ENCODE measurements at places on chromosomes 6 and 20. TPM values are rescaled to one million over a fixed set of nuclear protein-coding genes. Genes with fewer than 3 reads are reported as not detected.

DNA sequence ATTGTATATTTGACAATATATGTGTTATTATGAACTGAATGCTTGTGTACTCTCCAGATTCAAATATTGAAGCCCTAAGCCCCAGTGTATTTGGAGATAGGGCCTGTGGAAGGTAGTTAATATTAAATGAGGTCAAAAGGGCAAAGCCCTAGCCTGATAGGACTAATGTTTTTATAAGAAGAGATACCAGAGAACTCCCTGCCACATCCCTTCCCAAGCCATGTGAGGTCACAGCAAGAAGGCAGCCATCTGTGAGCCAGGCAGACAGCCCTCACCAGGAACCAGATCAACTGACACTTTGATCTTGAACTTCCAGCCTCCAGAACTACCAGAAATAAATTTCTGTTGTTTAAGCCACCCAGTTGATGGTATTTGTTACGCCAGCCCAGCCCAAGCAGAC, 36.4 kb upstream of the FBXL4 start:
- H3K27ac ChIP-seq, result no peak overlapping the region
- DNase-seq, result no peak

GRCh38 chr6:23456396-23456795, 669.6 kb upstream of the NRSN1 start:
- H3K27me3 ChIP-seq, result no peaks in the 10 kb centered on the region
- H3K4me3 ChIP-seq, result no peak overlapping the region
- no peak overlapping the region for H3K27ac ChIP-seq
- peaks cover 5% of the 10 kb centered on the region for H3K4me1 ChIP-seq
- H3K36me3 ChIP-seq, result no peaks in the 10 kb centered on the region

DNA sequence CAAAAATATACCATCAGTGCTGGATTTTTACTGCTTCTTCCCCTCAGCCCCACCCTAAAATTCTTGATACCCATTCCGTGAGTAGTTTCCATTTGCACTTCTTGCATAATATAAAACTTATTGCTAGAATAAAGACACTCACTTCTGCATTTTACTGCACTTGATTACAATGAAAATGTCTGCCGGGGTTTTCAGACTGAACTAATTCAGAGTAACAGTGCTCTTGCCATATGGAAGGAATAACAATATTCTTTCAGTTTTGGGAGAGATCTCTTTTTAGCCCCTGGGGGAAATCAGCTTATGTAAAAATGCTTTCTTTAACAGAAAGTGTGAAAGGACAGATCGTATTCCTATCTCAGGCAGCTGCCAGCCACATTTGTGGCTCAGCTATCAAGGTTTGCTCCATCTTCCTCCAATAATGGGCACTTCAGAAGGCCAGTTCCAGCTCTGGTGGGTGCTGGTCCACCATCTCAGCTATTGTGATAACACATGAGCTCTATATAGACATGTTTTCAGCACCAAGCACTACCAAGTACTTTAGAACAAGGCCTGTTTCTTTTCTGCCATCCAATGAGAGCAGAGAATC, 8.9 kb downstream of the SMLR1 start:
- H3K4me1 ChIP-seq, result peaks cover 4% of the 10 kb centered on the region
- H3K27ac ChIP-seq, result no peak overlapping the region
- no peaks in the 10 kb centered on the region for H3K27me3 ChIP-seq
- no peak overlapping the region for H3K4me3 ChIP-seq

DNA sequence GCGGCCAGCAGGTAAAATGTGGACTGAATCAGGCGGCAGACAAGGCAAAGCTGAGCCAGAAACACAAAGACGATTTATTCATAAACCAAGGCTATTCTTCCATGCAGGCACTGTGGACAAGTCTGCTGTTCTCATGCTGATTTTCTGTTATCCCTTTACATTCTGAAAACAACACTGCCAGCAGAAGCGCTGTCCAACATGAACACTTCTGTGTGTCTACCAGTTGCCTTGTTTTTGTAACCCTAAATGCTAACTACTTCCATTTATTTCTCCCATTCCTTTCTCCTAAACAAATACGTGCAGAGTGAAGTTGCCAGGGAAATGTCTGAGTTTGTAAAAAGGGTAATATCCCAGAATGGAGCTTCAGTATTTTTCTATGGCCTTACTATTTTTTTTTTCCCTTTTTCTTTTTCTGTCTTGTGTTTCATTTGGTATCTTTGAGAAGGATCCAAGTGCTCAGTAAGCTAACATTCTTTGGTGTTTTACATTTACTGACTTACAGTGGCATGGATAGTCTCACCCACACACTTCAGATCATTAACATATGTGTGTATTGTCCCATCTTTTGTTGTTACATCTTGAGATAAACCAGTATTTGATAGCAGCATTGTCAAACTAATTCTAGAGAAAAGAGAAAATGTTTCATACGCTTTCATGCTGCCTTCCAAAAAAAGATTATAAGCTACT, 1308.9 kb upstream of the MAP3K7 start:
- no peak overlapping the region for H3K4me3 ChIP-seq
- H3K36me3 ChIP-seq, result no peaks in the 10 kb centered on the region
- peaks cover 8% of the 10 kb centered on the region for H3K4me1 ChIP-seq
- DNase-seq, result no peak
- H3K27me3 ChIP-seq, result no peaks in the 10 kb centered on the region

DNA sequence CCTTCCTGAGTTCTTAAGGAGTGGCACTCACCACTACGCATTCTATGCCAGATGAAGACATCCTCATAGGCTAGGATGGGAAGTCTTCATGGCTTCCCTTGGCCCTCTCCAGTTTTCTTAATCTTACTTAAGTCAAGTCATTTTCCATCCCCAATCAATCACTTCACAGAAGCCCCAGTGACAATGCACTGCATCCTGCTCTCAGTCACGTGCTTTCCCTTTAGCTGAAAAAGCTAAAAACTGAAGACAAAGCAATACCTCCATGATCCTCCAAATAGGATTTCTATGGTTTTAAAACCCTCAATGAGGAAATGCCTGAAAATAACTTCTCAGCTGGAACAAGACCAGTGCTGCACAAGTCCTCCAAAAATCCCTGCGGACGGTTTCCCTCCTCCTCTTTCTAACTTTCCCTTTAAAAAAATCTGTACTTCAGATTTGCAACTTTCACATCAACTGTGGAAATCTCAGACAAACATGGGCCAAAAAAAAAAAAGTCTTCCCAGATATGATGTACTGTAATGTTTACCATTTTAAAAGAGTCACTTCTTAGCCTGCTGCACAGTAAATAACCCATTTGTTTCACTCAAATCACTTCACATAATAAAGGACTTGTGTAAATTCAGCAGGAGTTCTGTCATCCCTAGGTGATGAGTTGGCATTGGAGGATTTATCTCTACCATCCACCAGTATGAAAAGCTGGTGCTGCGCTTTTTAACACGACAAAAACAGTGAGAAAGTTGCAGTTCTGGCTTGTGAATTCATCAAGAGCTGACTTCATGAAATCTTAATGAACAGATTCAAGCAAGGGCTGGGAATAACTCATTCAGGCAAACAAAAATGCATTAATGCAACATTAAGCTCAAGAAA, 590.0 kb upstream of the NOX3 start:
- no peaks in the 10 kb centered on the region for H3K36me3 ChIP-seq
- H3K27me3 ChIP-seq, result no peaks in the 10 kb centered on the region
- H3K4me3 ChIP-seq, result no peak overlapping the region
- DNase-seq, result no peak

GRCh38 chr6:112144145-112144926, 56.9 kb downstream of the FAM229B start:
- no peaks in the 10 kb centered on the region for H3K36me3 ChIP-seq
- H3K27me3 ChIP-seq, result no peaks in the 10 kb centered on the region
- DNase-seq, result no peak
- no peak overlapping the region for H3K4me3 ChIP-seq
- H3K4me1 ChIP-seq, result peaks cover 11% of the 10 kb centered on the region
- no peak overlapping the region for H3K27ac ChIP-seq

DNA sequence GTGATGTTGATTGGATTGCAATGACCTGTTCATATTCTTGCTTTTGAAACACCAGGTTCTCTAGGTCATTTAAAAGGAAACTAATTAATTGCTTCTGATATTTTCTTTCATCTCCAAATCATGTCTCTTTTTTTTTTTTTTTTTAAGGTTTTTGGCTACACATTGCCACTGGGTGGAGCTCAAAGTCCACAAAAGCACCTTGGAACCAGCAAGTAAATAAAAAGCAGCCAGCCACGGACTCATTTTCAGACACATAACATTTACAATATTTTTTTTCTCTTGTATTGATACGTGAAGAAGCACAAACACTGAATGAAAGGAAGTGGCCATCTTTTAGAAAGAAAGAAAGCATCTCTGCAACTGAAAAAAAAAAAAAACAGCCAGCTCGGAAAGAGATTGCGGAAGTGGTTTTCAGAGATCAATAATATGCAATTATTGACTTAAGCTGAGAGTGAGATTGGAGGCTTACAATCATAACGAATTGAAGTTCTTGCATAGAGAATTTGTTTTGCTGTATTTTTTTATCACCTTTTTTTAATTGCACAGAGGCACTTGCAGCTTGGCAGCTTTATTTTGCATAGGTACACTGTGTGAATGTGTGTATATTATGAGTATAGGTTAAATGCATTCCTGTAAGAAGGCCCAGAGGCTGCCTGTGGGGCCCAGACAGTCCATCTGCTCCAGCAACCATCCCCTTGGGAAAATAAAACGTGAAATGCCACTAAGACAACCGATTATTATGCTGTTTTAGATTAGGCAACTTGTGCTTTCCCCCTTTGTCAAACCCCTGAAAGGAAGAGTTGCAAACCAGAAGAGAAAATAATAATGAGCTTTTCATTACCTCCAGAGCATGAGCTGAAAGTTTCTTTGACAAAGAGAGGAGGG, 28.2 kb downstream of the CGA start:
- peak overlapping the region; percentile 67 for H3K4me3 ChIP-seq
- H3K27me3 ChIP-seq, result peaks cover 3% of the 10 kb centered on the region
- peaks cover 12% of the 10 kb centered on the region for H3K4me1 ChIP-seq
- DNase-seq, result no peak

DNA sequence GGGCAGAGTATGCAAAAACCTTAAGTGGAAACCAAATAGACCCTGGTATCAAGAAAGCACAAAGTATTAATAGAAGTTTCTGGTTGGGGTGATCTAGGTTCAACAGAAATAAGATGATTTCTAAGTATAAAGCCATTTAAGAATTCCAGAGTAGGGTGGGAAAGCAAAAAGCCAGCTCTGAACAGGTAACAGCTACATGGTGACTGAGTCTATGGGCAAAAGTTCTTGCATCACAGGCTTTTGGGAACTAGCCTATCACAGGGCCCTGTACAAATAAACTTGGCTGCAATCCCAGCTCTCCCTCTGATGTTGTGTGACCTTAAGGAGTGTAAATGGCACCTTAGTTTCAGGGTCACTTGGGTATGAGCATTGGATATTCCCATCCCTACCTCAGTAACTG, 5.5 kb downstream of the TCF19 start:
- no peak for DNase-seq
- H3K27ac ChIP-seq, result no peak overlapping the region
- peaks cover 10% of the 10 kb centered on the region for H3K4me1 ChIP-seq
- peaks cover 4% of the 10 kb centered on the region for H3K36me3 ChIP-seq
- H3K4me3 ChIP-seq, result no peak overlapping the region

- no peak overlapping the region for H3K27ac ChIP-seq
- no peaks in the 10 kb centered on the region for H3K4me1 ChIP-seq
- H3K36me3 ChIP-seq, result no peaks in the 10 kb centered on the region
- no peak overlapping the region for H3K4me3 ChIP-seq
- DNase-seq, result no peak
Observed at GRCh38 chr20:31652917-31653396, 15.2 kb downstream of the COX4I2 start.

- no peaks in the 10 kb centered on the region for H3K36me3 ChIP-seq
- no peak for DNase-seq
- no peak overlapping the region for H3K4me3 ChIP-seq
- peaks cover 8% of the 10 kb centered on the region for H3K4me1 ChIP-seq
- H3K27ac ChIP-seq, result peak overlapping the region; percentile 6
Observed at GRCh38 chr6:51025082-51025777, 206.6 kb downstream of the TFAP2B start.

- H3K27ac ChIP-seq, result no peak overlapping the region
- no peaks in the 10 kb centered on the region for H3K27me3 ChIP-seq
- no peaks in the 10 kb centered on the region for H3K4me1 ChIP-seq
- H3K4me3 ChIP-seq, result no peak overlapping the region
- H3K36me3 ChIP-seq, result peaks cover 63% of the 10 kb centered on the region
- DNase-seq, result no peak
Observed at GRCh38 chr6:126016591-126016990, 30.3 kb downstream of the TRMT11 start.

DNA sequence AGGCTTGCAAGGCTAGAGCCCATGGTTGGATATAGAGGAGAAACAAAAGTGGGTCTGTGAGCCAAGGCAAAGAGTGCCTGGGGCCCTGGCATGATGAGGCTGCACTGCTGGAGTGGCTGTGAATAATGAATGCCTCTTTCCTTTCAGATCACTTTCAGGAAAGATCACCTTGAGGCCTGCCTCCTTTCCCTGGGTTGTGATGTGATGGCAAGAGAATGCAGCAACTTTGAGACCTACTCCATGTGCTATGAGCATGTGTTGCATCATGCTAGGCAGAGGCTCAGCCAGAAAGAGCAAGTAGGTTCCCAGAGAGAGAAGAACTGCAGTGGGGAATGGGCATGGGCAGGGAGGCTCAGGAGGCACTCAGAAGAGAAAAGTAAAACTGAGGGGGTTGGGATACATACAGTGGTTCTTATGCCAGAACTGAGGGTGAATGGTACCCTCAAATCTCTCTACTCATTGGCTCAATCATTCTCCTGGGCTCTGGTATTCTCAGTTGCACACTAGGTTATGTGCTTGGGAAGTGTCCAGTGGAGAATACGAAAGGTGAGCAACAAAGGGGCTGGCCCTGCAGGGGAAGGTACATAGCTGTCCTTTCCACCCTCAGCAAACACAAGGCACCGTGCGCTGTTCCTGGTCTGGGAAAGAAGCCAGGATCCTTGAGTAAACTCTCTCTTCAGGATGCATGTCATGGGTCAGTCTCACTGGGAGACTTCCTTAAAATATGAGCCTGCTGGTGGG, 45.9 kb downstream of the CD164 start:
- no peaks in the 10 kb centered on the region for H3K27me3 ChIP-seq
- peaks cover 4% of the 10 kb centered on the region for H3K36me3 ChIP-seq
- peak overlapping the region; percentile 42 for H3K4me3 ChIP-seq
- no peak for DNase-seq

DNA sequence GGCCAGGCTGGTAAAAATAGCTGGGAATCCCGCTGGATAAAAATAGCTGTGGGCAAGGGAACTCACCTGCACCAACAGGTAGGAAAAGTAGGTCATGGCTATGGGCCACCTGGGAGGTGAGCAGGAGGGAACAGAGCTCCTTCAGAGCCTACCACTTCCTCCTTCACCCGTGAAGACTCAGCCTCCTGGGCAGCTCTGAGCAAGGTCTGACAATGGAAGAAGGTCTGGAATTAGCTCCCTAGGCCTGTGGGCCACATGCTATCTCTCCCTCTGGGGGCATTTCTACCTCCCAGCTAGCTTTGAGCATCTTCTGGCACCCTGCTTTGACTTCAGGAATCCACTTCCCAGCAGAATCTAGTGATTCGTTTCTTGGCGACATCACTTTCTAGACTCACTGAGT, 153.9 kb downstream of the MRPL14 start:
- H3K36me3 ChIP-seq, result no peaks in the 10 kb centered on the region
- H3K27ac ChIP-seq, result no peak overlapping the region
- peak; percentile 50 for DNase-seq
- peaks cover 23% of the 10 kb centered on the region for H3K4me1 ChIP-seq

GRCh38 chr20:14521436-14521835, 184.0 kb upstream of the FLRT3 start:
- H3K27me3 ChIP-seq, result no peaks in the 10 kb centered on the region
- no peak overlapping the region for H3K27ac ChIP-seq
- no peak overlapping the region for H3K4me3 ChIP-seq
- peaks cover 8% of the 10 kb centered on the region for H3K4me1 ChIP-seq
- no peaks in the 10 kb centered on the region for H3K36me3 ChIP-seq
- no peak for DNase-seq

The ARFGEF3 gene
- total RNA-seq, result 24.0 TPM

The RIMS1 gene
- total RNA-seq, result 3.7 TPM

Data from type B pancreatic cell (in vitro differentiated cells).